SJSA1 (cell line): ENCODE measurements at places on chromosomes 5 and 9. TPM values are rescaled to one million over a fixed set of nuclear protein-coding genes. Genes with fewer than 3 reads are reported as not detected.

DNA sequence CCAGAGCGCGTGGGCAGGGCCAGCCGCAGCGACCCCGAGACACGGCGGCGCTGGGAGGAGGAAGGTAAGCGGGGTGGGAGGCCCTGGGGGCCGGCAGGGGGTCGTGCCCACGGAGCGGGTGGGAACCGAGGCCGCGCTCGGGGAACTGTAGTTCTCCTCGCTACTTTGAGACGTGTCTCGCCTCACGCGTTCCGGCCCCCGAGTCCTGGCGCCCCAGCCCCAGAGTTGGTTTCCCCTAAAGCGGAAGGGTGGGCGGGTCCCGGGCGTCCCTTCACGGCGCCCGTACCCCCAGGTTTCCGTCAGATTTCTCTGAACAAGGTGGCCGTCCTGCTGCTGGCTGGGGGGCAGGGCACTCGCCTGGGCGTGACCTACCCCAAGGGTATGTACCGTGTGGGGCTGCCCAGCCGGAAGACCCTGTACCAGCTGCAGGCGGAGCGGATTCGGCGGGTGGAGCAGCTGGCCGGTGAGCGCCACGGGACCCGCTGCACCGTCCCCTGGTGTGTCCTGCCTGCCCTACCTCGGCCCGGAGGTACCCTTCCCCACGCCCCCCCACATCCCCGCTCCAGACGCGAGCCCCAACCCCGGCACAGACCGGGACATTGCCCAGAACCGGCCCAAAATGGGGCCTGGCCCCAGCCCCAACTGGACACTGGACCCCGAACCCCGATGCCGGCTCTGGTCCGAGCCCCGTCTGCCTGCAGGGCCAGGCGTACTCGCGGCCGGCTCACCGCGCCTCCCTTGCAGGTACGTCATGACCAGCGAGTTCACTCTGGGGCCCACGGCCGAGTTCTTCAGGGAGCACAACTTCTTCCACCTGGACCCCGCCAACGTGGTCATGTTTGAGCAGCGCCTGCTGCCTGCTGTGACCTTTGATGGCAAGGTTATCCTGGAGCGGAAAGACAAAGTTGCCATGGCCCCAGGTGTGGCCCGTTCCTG lies 709 bp downstream of the UAP1L1 start:
- no peak for DNase-seq

- DNase-seq: no peak
Measured at GRCh38 chr9:114244570-114244969, 78.3 kb upstream of the ORM1 start.

GRCh38 chr5:113343343-113343742 lies 91.4 kb downstream of the TSSK1B start:
- no peak for DNase-seq

DNA sequence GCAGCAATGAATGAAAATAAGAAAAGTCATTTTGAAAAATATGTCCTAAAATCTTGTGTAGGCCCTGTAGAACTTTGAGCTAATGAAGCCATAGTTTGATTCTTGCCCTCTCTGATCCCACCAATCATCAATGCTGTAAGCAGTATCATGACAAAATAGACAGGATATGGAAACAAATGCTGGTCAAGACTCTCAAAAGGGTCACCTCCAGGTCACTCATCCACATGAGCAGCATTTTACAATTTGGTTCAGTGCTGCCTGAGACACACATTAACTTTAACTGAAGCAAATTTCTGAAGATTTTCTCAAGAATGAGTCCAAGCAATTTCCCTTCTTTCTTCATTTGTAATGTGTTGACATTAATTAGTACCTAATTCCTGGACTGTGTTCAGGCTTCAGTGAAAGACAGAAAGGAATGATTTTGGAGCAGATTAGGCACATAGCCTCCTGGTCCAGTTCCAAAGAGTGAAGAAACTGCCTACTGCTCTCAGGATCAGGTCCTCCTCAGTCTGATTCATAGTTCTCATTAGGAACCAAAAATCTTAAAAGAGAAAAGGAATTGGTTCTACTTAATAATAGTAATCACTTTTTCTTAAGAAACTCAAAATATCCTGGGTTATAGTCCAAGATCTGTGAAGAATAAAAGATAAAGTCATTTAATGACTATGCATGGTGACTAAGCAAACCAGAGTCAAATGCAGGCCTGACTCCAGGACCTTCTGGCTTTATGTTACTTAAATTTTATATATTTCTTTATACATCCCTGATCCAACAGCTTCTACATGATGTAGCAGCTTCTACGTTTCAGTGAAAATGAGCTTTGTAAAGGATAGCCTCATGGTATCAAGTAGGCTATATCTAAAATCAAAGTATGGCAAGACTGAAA lies 192.1 kb upstream of the RGMB start:
- DNase-seq: no peak

ORM2 gene
- not detected in 2 replicates for total RNA-seq

DBH gene
- total RNA-seq: not detected in 2 replicates

TICAM2 gene
- 13.6 and 22.1 TPM in 2 replicates for total RNA-seq

OGN gene
- total RNA-seq: not detected in 2 replicates

NIPSNAP3A gene
- total RNA-seq: 65.2 and 79.8 TPM in 2 replicates

DNA sequence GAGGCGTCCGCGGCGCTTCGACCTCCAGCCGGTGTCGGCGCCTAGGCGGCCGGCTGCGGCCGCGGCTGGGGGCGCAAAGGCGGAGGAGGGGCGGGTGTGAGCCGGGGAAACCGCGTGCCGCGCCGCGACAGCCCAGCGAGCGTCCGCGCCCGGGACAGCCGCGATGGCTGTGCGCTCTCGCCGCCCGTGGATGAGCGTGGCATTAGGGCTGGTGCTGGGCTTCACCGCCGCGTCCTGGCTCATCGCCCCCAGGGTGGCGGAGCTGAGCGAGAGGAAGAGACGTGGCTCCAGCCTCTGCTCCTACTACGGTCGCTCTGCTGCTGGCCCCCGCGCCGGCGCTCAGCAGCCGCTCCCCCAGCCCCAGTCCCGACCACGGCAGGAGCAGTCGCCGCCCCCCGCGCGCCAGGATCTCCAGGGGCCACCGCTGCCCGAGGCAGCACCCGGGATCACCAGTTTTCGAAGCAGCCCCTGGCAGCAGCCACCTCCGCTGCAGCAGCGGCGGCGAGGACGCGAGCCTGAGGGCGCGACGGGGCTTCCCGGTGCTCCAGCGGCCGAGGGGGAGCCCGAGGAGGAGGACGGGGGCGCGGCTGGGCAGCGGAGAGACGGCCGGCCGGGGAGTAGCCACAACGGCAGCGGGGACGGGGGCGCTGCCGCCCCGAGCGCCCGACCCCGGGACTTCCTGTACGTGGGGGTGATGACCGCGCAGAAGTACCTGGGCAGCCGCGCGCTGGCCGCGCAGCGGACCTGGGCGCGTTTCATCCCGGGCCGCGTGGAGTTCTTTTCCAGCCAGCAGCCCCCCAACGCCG lies 605 bp downstream of the CHSY3 start:
- DNase-seq: no peak

- DNase-seq: no peak
Measured at GRCh38 chr5:27652505-27652904, 614.1 kb upstream of the CDH9 start.

- DNase-seq: no peak
Measured at GRCh38 chr9:98368366-98369065, 113.1 kb upstream of the TBC1D2 start.

DNA sequence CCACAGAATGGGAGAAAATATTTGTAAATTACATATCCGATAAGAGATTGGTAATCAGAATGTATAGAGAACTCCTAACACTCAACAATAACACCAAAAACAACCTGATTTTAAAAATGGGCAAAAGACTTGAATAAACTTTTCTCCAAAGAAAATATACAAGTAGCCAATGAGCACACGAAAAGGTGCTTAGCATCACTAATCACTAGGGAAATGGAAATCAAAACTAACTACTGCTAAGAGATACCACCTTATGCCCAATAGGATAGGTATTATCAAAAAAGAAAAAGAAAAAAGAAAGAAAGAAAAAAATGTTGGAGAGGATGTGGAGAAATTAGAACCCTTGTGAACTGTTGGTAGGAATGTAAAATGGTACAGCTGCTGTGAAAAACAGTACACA lies 212.1 kb downstream of the TLR4 start:
- DNase-seq: no peak

ACOT12 gene
- not detected in 2 replicates for total RNA-seq

- DNase-seq: no peak
Measured at GRCh38 chr9:34628656-34629490, at the start of gene ARID3C. ARID3C (minus strand) TSS chr9:34629066; CDS start chr9:34628014, 1,052 bp downstream.

- peak; percentile 68 for DNase-seq
Measured at GRCh38 chr5:148928141-148928540, 101.7 kb downstream of the ADRB2 start.

HSPB3 gene
- 15.5 and 32.5 TPM in 2 replicates for total RNA-seq

DNA sequence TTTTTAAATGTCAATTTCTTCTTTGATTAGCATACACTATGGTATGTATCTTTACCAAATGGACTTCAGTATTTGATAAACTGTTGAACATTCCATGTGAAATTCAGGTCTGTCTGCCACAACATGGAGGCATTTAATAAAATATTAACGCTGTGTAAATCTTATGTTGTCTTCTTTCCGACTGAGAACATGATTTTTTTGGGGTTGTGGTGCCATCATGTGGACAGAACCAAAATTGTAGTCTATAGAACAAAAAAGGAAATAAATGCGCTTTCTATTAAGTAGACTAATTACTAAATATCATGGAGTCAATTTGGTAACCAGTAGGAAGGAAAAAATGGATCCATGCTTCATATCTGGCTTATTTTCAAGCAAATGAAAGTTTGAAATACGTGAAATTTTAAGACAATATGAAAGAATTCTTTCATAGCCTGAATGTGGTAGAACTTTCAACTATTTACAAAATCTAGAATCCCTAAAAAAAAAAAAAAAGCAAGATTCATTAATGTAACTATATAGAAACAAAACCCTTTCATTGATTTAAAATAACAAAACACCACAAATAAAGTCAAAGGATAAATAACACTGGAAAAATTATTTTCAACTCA lies 2.8 kb upstream of the PLK2 start:
- no peak for DNase-seq

BBLN gene
- 96.6 and 112 TPM in 2 replicates for total RNA-seq

PAEP gene
- not detected in 2 replicates for total RNA-seq

- no peak for DNase-seq
Measured at GRCh38 chr9:98724810-98725530, 16.2 kb upstream of the GABBR2 start.

- DNase-seq: no peak
Measured at GRCh38 chr9:12094046-12094445, 599.1 kb upstream of the TYRP1 start.

- no peak for DNase-seq
Measured at GRCh38 chr5:177232358-177232757, 71.2 kb downstream of the RAB24 start.

- no peak for DNase-seq
Measured at GRCh38 chr5:36705055-36705454, 98.6 kb downstream of the SLC1A3 start.

ISL1 gene
- total RNA-seq: 0.71 TPM in 1 of 2 replicates, not detected in the other

RAI14 gene
- 21.5 and 30.6 TPM in 2 replicates for total RNA-seq

ANKH gene
- 13.8 and 17.7 TPM in 2 replicates for total RNA-seq

GRCh38 chr5:141003791-141004611 lies 37.7 kb downstream of the PCDHAC2 start:
- DNase-seq: no peak

GRCh38 chr5:139655727-139656271 lies 7.7 kb downstream of the CXXC5 start:
- DNase-seq: peak; percentile 97

MSX2 gene
- 1.4 and 3.0 TPM in 2 replicates for total RNA-seq

DNA sequence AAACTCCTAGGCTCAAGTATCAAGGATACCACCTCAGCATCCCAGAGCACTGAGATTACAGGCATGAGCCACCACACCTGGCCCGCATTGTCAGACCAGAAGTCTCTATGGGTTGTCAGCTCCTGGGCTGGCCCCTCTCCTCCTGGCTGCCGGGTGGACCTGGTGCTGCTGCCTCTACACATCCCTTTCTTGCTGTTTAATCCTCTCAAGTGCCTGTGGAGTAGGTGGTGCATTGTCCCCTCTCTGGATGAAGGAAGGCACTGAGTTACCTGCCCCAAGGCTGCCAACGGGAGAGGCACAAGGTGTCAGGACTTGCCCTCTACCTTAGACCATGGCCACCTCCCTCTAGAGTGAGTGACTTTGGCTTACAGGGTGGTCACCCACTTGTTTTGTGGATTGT lies 37.4 kb downstream of the PHF2 start:
- DNase-seq: no peak
